ENCODE measurements at places on chromosomes 3 and 15. TPM values are rescaled to one million over a fixed set of nuclear protein-coding genes. Genes with fewer than 3 reads are reported as not detected.

The IL12A gene
- 0.65 TPM for total RNA-seq

The P2RY1 gene
- 0.25 TPM for total RNA-seq

The KNG1 gene
- not detected for total RNA-seq

The EPHB1 gene
- 0.91 TPM for total RNA-seq

The TMEM108 gene
- total RNA-seq, result not detected

The ISL2 gene
- not detected for total RNA-seq

The ALG1L2 gene
- total RNA-seq, result 1.8 TPM

The MCF2L2 gene
- 6.5 TPM for total RNA-seq

The SPTSSB gene
- 0.08 TPM for total RNA-seq

The BCL2A1 gene
- total RNA-seq, result 34.6 TPM

The HES1 gene
- total RNA-seq, result not detected

The TM4SF18 gene
- not detected for total RNA-seq

The CPLX3 gene
- 0.17 TPM for total RNA-seq

The ARGFX gene
- not detected for total RNA-seq

The CHRFAM7A gene
- 1.9 TPM for total RNA-seq

The KLHDC8B gene
- total RNA-seq, result 3.2 TPM

The THRB gene
- total RNA-seq, result not detected

The B3GALNT1 gene
- total RNA-seq, result 10.4 TPM

The HDGFL3 gene
- 26.6 TPM for total RNA-seq

The SERINC4 gene
- total RNA-seq, result 0.17 TPM

The LSAMP gene
- not detected for total RNA-seq

The HRG gene
- not detected for total RNA-seq

The CLRN1 gene
- not detected for total RNA-seq

The DISP2 gene
- 2.0 TPM for total RNA-seq

The SPINT1 gene
- 6.6 TPM for total RNA-seq

The GFM1 gene
- 34.7 TPM for total RNA-seq

Measured in activated naive CD8-positive, alpha-beta T cell treated with anti-CD3 and anti-CD28 coated beads, Interleukin-2, amount 10 ng/mL, durations not matched to agents 7 days and 5 days (primary cell).